ENCODE measurements at places on chromosomes 7 and 10.

- DNase-seq = no peak
These were observed 207.6 kb upstream of the GHITM start for GRCh38 chr10:83931669-83932068.

- no peak for DNase-seq
These were observed 26.4 kb downstream of the ZCCHC24 start for GRCh38 chr10:79418886-79419595.

DNA sequence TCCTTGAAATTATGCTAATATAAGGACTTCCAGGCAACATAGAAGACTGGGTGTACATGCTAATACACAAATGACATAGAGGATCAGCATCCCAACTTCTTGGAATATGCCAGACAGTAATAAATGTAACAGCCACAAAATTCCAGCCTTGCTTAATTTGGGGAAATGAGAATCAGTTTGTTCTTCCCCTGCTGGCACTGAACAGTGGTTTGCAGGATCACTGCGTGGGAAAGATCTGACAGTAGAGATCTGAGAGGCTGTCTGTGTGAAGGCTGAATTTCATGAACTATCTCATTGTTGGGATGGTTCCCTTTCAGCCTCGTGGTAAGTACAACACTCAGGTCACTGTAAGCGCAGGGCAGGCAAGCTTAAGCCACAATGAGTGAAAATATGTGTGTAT, 1078.0 kb downstream of the LRMDA start:
- no peak for DNase-seq

GRCh38 chr10:69807122-69807521, 5.4 kb downstream of the COL13A1 start:
- no peak for DNase-seq

DNA sequence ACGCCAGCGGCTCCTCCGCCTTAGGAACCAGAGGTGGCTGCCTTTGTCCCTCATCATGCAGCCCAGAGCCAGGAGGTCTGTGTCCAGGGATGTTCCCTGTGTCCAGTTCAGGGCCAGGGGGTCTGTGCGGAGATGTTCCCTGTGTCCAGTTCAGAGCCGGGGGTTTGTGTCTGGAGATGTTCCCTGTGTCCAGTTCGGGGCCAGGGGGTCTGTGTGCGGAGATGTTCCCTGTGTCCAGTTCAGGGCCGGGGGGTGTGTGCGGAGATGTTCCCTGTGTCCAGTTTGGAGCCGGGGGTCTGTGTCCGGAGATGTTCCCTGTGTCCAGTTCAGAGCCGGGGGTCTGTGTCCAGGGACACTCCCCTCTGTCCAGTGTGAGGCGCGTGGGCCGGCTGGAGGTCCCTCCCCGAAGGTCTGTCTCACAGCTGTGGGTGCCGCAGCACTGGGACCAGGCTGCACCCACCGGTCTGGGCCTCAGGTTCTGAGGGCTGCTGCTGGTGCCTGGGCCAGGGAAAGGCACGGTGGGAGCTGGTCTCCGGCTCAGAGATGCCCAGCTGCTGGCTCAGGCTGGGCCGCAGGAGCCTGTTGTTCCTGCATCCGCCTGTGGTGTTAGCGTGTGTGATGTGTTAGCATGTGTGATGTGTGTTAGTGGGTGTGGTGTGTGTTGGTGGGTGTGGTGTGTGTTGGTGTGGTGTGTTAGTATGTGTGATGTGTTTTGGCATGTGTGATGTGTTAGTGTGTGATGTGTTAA, 67.9 kb upstream of the CFAP46 start:
- DNase-seq = no peak

GRCh38 chr7:18494821-18495408, 634 bp upstream of the HDAC9 start:
- no peak for DNase-seq

DNA sequence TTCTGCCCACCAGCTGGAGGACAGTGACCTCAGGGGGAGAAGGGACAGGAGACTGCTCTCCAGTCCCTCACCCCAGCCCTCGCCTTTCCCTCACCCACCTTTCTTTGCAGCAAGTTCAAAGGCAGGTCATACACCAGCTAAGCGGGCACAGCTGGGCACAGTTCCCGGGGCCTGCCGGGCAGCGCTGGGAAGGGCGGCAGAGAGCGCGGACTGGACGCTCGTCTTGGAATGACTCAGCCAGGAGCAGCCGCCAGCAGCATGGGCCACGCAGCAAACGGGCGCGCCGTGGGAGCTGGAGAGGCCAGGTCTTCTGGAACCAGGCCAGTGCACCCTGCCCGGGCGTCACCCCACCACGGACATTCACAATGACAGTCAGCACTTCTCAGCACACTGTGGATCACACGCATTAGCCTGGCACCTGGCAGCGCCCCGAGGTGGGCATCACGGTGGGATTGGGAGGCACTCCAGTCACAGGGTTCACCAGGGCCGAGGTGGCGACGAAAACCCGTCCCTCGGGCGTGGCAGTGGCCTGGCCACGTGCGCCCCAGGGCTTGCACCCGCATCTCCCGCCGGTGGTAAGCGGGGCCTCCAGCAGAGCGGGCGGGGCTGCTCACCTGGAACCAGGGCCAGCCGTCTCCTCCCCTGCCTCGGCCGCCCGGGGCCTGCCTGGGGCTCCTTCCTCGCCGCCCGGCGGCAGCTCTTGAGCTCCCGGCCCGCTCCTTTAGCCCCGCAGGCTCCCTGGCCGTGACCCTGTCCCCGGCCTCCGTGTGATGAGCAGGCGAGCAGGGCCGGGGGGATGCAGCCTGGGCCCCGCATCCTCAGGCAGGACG, 29.0 kb upstream of the WDFY4 start:
- no peak for DNase-seq

GRCh38 chr7:6026011-6026819, 5.0 kb upstream of the ANKRD61 start:
- DNase-seq = no peak

GRCh38 chr10:109971634-109972033, 36.1 kb upstream of the ADD3 start:
- DNase-seq = no peak

- no peak for DNase-seq
These were observed 650.9 kb upstream of the IGFBP3 start for GRCh38 chr7:46571996-46572395.

DNA sequence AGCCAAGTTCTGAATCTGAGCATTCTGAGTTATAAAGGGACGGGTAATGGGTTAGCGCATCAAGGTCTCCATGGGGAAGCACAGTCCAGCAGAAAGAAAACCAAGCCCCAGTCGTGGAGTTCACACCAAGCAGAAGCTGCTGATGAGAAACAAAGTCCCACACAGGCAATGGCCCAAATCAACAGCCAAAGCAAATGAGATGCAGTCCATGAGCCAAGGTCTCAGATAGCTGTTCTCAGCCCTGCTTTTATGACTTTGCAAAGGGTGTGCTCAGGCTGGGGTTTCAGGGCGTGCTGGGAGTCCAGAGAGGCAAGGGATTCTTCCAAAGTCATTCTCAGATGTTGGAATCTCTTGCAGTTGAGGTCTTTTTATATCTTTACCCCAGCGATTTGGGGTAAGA, 32.0 kb downstream of the THNSL1 start:
- no peak for DNase-seq

GRCh38 chr10:11602919-11603523, 8.4 kb downstream of the USP6NL start:
- DNase-seq = no peak

GRCh38 chr10:3438606-3439005, 266.0 kb upstream of the PITRM1 start:
- DNase-seq = no peak

GRCh38 chr7:43281268-43281667, 168.8 kb downstream of the HECW1 start:
- DNase-seq = no peak

GRCh38 chr7:116588225-116588624, 63.4 kb downstream of the CAV1 start:
- no peak for DNase-seq

DNA sequence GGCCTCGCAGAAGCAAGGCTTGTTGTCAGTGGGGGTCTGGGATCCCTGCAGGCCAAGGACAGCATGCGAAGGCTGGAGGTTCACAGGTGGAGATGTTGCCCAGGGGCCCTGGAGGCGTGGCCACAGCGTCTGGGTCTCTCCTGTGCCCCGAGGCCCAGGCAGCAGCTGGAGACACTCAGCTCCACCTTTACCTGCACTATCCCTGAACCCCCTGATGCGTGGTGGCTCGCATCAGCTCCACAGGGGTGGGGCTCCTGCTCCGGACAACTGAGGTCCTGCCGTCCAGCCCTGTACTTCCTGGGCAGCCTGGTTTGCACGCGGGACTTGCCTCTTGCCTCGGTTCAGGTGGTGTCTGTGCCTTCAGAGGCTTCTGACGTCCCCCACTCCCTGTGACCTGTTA, 54.6 kb upstream of the ZNF32 start:
- DNase-seq = no peak

- no peak for DNase-seq
These were observed 37.2 kb downstream of the FIGNL1 start for GRCh38 chr7:50412973-50413372.

DNA sequence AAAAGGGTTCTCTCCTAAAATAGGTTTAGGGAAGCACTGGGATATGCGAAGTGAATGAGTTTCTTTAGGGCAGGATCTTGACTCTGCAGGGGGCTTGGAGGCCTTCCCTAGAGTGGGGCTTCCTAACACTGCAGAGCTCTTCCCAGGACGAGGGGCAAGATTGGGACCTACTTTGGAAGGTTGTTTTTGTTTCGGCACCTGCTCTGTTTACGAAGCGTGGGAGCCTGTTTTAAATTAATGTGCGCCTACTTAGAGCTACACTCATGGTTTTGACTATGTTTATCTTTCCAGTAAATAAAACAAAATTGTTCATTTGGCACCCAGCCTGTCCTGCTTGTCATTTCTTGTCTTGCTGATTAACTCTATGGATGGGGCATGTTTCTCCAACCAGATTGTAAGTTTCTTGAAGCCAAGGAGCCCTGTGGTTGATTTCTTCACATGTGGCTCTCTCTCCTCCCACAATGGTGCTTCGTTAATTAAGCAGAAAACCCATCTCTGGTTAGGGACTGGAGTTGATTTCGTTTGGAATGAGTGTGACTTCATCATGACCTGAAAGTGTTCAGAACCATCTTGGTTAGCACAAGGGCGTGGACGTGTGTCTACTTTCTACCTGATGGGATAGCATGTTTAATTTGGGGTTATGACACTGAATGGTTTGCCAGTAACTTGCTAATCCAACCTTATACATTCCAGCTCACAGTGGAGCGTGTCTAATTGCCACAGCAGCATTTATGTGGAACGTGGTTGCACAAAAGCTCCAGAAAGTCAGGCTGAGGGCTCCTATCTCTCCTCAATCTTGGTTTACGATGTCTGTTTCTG, 98.1 kb downstream of the TCF7L2 start:
- DNase-seq = peak; percentile 84

- no peak for DNase-seq
These were observed 349.0 kb downstream of the SORCS1 start for GRCh38 chr10:106815427-106816043.

DNA sequence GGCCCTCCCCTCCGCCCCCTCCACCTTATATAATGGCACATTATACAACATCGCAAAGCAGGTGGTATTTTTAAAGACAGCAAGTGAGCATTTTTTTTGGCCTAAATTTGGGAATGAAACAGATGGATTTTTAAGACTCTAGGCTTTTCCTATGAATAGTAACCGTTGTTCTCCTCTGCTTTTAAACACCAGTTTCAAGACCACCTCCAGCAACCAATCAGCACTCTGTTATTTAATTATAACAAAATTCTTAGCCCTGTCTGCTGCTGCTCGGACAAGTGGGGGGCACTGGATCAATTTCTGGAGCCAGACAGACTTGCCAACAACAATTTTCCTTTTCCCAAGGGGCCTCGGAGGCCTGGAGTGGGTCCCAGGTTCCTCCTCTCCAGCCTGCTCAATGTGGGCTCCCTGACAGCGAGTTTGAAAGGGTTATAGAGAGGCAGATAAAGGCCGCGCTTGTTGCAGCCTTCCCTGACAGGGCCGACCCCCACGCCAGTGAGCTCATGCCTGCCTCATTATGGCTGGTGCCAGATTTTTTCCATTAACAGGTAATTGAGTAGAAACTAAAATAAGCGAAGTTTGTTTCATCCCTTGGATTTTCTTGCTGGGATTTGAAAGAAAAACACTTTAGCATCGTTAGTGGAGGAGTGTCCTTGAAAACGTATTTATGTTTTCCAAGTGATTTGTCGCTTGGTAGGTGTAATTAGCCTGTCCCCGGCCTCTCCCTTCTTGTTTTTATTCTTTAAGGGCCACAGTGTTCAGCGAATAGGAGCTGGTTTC, 227.3 kb downstream of the TCF7L2 start:
- DNase-seq = no peak

DNA sequence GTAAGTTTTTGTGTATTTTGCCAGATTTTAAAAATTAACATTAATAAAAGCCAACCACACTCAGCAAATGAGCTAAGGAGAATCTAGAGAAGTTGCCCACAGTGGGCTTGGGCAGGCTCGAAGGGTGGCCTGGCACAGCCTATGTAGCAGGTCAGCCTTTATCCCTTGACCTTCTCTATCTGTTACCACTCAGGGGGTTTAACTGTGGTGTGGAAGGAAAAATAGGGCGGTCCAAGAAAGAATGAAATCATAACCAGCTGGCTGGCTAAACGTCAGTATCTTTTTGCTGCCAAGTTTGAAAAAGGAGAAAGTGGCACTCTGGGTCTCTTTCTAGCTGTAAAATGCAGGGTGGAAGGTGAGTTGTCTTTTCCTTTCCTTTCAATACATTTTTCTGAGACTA, 130.3 kb upstream of the ASAH2 start:
- no peak for DNase-seq

GRCh38 chr7:116216956-116217571, 6.7 kb downstream of the TES start:
- no peak for DNase-seq

- no peak for DNase-seq
These were observed 10.7 kb downstream of the INPP5A start for GRCh38 chr10:132548106-132548823.

- DNase-seq = no peak
These were observed 350.1 kb downstream of the ETV1 start for GRCh38 chr7:13639396-13639795.

GRCh38 chr7:125551008-125551407, 621.4 kb upstream of the POT1 start:
- DNase-seq = no peak

GRCh38 chr10:101563497-101564040, 24.5 kb downstream of the POLL start:
- DNase-seq = no peak

GRCh38 chr10:97321804-97322190, 2.7 kb downstream of the FRAT1 start:
- no peak for DNase-seq

- no peak for DNase-seq
These were observed 34.3 kb upstream of the EN2 start for GRCh38 chr7:155423337-155424285.

- no peak for DNase-seq
These were observed 124.6 kb downstream of the AUTS2 start for GRCh38 chr7:69722843-69723242.

- DNase-seq = no peak
These were observed 143.3 kb downstream of the KMT2E start for GRCh38 chr7:105157278-105157677.

GRCh38 chr10:129244298-129244697, 222.7 kb upstream of the MGMT start:
- no peak for DNase-seq

GRCh38 chr10:11440250-11441150, 170.9 kb downstream of the USP6NL start:
- no peak for DNase-seq

GRCh38 chr7:134623193-134623592, 23.5 kb upstream of the BPGM start:
- DNase-seq = no peak

- DNase-seq = no peak
These were observed 99.1 kb downstream of the ZNF365 start for GRCh38 chr10:62473241-62473640.
